Activated T-cell treated with anti-CD3 and anti-CD28 coated beads, Interleukin-2, amount 50 U/mL, for 1 hour (primary cell): ENCODE measurements at places on chromosomes 2 and 18.

DNA sequence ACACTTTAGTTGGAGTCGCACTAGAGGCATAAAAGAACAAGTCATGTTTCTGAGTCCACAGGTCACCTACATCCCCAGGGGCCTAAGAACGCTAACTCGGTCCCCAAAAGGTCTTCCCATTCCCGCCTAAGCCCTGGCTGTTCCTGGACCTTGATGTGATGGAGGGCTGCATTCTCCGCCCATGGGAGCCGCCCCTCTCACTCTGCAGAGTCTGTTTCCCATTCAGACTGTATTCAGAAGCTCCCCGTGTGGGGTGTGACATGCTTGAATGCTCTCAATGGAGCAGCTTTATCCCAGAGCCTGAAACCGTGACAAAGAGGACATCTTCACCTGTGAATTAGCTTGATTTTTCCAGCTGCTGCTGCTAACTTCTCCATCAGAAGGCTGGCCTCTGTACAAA, 319.0 kb upstream of the KLHL29 start:
- DNase-seq: no peak

DNA sequence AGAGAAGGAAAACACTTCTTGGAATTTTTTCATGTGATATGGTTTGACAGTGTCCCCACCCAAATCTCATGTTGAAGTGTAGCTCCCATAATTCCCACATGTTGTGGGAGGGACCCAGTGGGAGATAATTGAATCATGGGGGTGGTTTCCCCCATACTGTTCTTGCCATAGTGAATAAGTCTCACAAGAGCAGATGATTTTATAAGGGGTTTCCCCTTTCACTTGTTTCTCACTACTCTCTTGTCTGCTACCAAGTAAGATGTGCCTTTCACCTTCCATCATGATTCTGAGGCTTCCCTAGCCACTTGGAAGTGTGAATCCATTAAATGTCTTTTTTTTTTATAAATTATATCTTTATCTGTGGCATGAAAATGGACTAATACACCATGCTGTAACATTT, 250.7 kb downstream of the LPIN1 start:
- no peak for DNase-seq

GRCh38 chr2:111041398-111042202, 79.1 kb upstream of the BCL2L11 start:
- DNase-seq: no peak

DNA sequence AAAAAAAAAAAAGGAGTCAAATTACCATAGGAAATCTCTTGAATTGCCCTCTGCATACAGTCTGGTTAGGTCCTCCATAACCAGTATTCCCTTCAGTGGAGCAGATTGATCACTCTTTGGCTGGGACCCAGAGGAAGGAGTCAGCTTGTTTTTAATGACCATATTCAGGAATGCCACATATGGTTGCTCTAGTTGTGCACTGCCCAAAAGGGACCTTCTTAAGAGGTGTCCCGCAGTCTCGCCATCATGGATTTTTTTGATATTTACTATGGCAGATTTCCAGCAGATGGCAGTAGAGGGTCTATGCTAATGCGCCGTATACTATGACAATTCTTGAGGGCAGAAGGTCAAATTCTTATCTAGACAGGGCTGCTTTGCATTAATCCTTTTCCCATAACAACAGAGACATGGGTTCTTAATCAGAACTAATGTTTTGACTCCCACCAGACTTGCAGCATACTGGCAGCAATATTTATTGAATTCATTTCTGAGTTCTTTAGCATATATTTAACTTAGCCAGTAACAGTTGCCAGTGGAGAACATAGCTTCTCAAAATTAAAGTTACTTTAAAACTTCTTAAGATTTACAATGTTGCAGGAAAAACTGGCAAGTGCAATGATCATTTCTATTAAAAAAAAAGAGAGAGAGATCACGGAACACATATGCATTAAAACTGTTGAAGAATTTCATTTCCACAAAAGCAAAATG, 31.8 kb upstream of the INPP4A start:
- peak; percentile 44 for DNase-seq

GRCh38 chr2:31205613-31206012, 11.7 kb downstream of the CAPN14 start:
- no peak for DNase-seq

- DNase-seq: no peak
Measured at GRCh38 chr18:63970809-63971205, 926 bp downstream of the SERPINB8 start.

DNA sequence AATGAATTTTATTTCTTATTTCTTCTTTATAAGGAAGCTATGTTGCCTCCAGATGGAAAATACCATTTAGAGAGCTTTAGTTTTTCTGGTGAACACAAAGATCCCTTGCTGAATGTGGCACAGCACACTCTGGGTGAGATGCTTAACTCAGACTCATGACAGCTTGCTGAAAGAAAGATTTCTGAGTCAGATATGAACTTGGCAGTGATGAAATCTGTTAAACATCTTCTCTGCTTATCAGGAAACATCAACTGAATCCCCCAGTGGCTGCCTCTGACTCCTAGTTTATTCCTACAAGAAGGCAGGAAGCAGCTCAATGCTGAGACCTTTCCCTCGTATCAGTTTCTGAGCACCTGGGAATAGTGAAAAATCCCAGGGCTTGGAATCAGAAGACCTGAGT, 162.8 kb downstream of the OSR1 start:
- no peak for DNase-seq

- DNase-seq: no peak
Measured at GRCh38 chr2:225065882-225066281, 23.6 kb upstream of the DOCK10 start.

DNA sequence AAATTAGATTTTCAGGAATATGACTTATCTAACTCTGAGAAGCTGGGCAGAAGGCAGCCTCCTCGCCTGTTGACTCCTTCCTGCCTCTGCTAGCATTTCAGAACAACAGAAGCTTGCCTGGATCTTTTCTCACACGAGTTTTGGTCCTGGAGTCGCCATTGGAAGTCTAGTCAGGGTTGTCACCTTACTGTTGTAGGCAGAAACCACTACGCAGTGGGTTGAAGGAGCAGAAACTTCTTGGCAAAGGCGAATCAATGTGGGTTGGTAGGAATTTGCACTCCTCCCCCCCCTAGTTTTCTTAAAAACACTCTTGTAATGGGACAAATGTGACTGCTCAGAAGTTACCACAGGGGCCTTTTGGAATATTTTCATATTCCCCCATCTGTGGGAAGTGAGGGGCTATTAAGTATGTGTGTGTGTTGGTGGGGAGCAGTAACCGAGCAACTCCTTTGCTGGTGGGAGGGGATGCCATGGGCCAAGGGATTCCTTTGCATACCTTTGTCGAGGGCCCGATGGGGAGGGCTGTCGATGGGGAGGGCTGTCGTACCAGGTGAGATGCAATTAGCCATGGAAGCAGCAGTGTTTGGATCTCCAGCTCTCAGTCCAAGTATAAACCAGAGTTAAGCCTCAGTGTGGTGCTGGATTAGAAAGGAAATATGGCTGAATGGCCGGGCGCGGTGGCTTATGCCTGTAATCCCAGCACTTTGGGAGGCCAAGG, 117.4 kb downstream of the FMNL2 start:
- DNase-seq: no peak

DNA sequence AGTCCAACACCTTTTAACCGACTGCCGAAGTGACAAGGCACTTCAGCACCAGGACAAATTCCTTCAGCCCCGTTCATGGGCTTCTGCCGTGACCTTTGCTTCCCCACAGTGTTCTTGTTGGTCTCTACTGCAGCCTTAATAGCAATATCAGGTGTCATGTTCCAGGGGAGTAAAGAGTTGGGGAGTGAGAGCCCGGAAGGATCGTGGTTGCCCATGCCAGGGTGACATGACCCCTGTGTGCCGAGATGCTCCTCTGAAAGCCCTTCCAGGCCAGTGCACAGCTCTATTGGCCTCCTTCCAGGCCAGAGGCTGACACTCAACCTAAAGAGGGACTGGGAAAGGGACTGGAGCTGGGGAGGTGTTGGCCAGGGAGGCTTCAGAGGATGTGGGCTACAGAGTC, 279.2 kb downstream of the CYRIA start:
- DNase-seq: no peak

- DNase-seq: no peak
Measured at GRCh38 chr2:134717286-134718022, 1.3 kb downstream of the TMEM163 start.

GRCh38 chr18:50429207-50429948, 54.5 kb downstream of the SKA1 start:
- DNase-seq: no peak

GRCh38 chr2:25822190-25823117, 55.8 kb downstream of the ASXL2 start:
- DNase-seq: peak; percentile 75

DNA sequence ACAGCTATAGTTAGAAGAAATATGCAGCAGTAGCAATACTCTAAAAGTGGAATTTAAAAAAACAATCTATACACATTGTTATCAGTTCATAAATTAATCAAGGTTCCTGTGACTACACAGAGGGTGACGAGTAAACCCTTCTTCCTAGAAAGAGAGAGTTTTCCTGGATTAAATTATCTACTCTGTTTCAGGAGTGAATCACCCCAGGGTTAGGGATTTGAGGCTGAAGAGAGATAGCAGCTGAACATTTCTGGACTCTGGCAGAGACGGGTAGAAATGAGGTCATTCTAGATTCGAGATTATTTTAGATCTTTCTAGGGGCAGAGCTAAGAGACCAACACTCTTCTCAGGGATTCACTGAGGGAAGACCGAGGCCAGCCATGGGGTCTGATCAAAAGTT, 38.8 kb upstream of the PMAIP1 start:
- no peak for DNase-seq

- no peak for DNase-seq
Measured at GRCh38 chr18:9719421-9719981, 11.4 kb downstream of the RAB31 start.

GRCh38 chr2:135685361-135685760, 56.3 kb upstream of the UBXN4 start:
- no peak for DNase-seq

GRCh38 chr2:64015898-64016297, 3.3 kb downstream of the VPS54 start:
- no peak for DNase-seq

DNA sequence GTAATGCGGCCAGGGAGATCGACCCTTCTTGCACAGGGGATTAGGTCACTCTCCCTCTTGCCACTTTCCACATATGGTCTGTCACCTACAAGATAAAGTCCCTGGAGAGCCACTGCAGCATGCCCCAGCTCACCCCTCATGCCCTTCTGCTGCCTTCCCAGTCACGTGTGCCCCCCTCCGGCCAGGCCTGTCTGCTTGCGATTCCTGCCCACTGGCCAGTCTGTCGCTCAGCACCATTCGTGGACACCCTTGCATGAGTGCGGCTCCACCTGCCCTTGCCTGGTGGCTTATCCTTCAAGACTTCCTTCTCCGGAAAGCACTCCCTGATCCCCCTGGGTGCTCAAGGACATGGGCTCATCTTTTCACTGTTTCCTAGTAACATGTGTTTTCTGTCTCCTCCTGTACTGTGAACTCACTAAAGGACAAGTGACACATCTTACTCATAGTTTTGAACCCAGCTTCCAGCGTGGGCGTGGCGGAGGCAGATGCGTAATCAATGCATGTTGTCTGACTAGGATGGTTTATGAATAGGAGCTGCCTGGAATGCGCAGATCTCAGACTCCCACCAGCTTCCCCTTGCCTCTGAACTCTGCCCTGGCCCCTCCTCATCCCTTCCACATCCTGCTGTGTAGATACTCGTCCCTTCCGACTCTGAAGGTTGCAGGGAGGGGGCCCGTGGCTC, 7.8 kb upstream of the NT5DC4 start:
- DNase-seq: no peak

- no peak for DNase-seq
Measured at GRCh38 chr2:70519453-70519852, 34.2 kb downstream of the TGFA start.

- no peak for DNase-seq
Measured at GRCh38 chr18:48030616-48031480, 100.4 kb upstream of the SMAD2 start.

GRCh38 chr2:191217580-191217979, 27.6 kb upstream of the MYO1B start:
- DNase-seq: no peak

GRCh38 chr2:240960971-240961876, 37.2 kb upstream of the SNED1 start:
- no peak for DNase-seq

- DNase-seq: no peak
Measured at GRCh38 chr2:173657996-173658717, 303.5 kb downstream of the CDCA7 start.

GRCh38 chr2:187446711-187447110, 1.3 kb downstream of the CALCRL start:
- no peak for DNase-seq

GRCh38 chr18:57497372-57498294, 62.5 kb downstream of the ONECUT2 start:
- no peak for DNase-seq

DNA sequence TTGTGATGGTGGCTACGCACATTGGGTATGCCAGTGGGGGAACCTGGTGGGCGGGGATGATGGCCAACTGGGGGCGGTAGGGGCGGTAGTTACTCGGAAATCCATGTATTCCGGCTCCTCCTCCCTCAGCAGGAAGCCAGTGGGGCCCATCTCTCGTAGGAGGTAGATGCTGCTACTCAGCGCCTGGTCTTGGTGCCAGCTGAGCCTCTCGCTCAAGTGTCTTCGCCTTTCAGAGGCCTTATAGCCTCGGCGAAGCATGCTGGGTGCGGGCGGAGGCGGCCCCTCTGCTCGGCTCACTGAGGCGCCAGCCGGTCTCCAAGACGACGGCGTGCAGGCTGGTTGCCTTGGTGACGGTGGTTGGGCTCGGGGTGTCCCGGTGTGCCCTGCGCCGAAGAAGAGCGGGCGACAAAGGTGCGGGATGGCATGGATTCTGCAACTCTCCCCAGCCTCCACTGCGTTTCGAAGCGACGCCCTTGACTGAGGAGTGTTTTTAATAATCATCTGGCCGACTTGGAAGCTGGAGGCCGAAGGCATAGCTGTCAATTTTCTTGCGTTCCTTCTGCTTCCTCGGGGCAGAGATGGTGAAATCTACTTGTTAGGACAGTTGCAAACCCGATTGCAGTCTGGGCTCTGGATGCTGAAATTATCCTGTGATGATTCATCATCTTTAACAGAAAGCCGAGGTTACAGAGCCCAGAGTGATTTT, at the start of gene ZSWIM2:
Gene ZSWIM2 (minus strand): TSS at position 298 of the 706 bp plus-strand sequence. CDS start 40 bp downstream, at position 258.
- peak; percentile 16 for DNase-seq

DNA sequence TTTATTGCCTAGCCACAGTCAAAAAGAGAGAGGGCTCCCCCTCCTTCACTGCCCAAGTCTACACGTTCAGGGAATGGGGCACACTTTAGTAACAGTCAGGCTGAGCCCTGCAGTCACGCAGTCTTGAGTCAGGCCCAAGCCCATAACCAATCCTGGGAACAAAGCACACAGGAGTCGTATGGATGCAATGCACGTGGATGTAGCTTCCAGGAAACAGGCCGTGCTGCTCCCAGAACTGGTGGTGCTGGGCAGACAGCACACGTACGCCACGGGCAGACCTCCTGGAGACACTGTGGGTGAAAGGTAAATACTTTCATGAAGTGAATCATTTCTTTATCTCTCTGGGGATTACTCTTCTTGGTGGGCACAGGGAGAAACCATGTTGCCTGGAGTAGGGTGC, 30.0 kb upstream of the MBP start:
- no peak for DNase-seq
